Placental pericyte (primary cell): ENCODE measurements at places on chromosomes 7 and 10. TPM values are rescaled to one million over a fixed set of nuclear protein-coding genes. Genes with fewer than 3 reads are reported as not detected.

HEPACAM2 gene
- not detected in 2 replicates for total RNA-seq

CUBN gene
- 1.1 and 3.7 TPM in 2 replicates for total RNA-seq

ASZ1 gene
- total RNA-seq = not detected in 2 replicates

PDZD7 gene
- total RNA-seq = 0.22 and 0.57 TPM in 2 replicates

SFTPA2 gene
- total RNA-seq = not detected in 2 replicates

GAD2 gene
- not detected in 2 replicates for total RNA-seq

STAG3 gene
- total RNA-seq = 0.44 and 1.1 TPM in 2 replicates

RBAK gene
- 7.4 and 7.7 TPM in 2 replicates for total RNA-seq

RAPGEF5 gene
- total RNA-seq = 0.29 and 0.44 TPM in 2 replicates
